T-cell (primary cell): ENCODE measurements at places on chromosomes 16 and 17. TPM values are rescaled to one million over a fixed set of nuclear protein-coding genes. Genes with fewer than 3 reads are reported as not detected.

MT1F gene
- 9.3 TPM for total RNA-seq

CCL8 gene
- total RNA-seq, result not detected

IRX3 gene
- total RNA-seq, result 0.19 TPM

OR4D1 gene
- 1.9 TPM for total RNA-seq

TBC1D3I gene
- total RNA-seq, result 0.66 TPM

KRTAP2-3 gene
- not detected for total RNA-seq

GRCh38 chr17:65627891-65628643, 66.6 kb upstream of the AXIN2 start:
- no peak overlapping the region for H3K4me3 ChIP-seq
- no peak for DNase-seq
- no peaks in the 10 kb centered on the region for H3K4me1 ChIP-seq
- H3K36me3 ChIP-seq, result no peaks in the 10 kb centered on the region
- peaks cover 8% of the 10 kb centered on the region for H3K27me3 ChIP-seq

DNA sequence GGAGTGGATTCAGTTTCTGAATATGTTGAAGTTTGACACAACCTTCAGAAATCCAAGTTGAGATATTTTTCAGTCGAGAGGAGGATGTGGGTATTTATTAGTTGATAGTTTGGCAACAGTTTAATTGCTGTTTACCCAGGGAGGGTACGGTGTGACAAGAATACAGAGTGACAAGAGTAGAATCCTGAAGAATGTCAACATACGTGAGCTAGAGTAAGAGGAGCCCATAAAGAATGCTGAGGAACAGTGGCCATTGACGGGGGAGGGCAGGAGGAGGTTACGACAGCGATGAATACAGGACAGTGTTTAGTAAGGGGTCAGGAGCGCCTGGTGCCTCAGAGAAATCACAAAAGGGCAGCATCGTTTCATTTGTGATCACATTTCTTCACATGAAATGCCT, 76.5 kb downstream of the AATF start:
- no peak overlapping the region for H3K27ac ChIP-seq
- H3K27me3 ChIP-seq, result no peaks in the 10 kb centered on the region
- DNase-seq, result no peak
- peaks cover 18% of the 10 kb centered on the region for H3K36me3 ChIP-seq
- no peak overlapping the region for H3K4me3 ChIP-seq

- DNase-seq, result no peak
- H3K36me3 ChIP-seq, result no peaks in the 10 kb centered on the region
- no peak overlapping the region for H3K4me3 ChIP-seq
- H3K27ac ChIP-seq, result no peak overlapping the region
Observed at GRCh38 chr17:14015271-14015670, 54.0 kb upstream of the COX10 start.

DNA sequence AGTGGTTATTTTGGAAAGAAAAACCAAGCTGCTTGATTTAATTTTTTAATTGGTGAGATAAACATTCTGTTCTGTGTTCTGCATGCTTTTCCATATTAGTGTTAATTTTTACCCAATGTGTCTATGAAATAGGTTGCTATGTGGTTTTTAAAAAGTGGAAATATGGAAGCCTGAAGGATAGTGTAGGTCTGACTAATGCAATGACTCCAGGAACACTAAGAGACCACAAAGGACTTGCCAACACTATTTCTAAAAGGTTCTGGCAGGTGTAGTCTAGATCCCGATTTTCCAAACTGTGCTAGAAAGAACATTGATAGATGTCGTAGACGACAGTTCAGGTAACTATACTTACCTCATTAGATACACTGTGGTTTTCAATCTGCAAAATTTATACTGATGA, 877.4 kb upstream of the GOT2 start:
- no peaks in the 10 kb centered on the region for H3K4me1 ChIP-seq
- no peaks in the 10 kb centered on the region for H3K36me3 ChIP-seq
- no peak overlapping the region for H3K27ac ChIP-seq
- DNase-seq, result no peak

GRCh38 chr17:45131616-45132319, 547 bp downstream of the PLCD3 start:
- H3K4me3 ChIP-seq, result peak overlapping the region; percentile 39
- no peaks in the 10 kb centered on the region for H3K36me3 ChIP-seq
- H3K4me1 ChIP-seq, result peaks cover 30% of the 10 kb centered on the region
- peak; percentile 59 for DNase-seq
- H3K27ac ChIP-seq, result peak overlapping the region; percentile 17

DNA sequence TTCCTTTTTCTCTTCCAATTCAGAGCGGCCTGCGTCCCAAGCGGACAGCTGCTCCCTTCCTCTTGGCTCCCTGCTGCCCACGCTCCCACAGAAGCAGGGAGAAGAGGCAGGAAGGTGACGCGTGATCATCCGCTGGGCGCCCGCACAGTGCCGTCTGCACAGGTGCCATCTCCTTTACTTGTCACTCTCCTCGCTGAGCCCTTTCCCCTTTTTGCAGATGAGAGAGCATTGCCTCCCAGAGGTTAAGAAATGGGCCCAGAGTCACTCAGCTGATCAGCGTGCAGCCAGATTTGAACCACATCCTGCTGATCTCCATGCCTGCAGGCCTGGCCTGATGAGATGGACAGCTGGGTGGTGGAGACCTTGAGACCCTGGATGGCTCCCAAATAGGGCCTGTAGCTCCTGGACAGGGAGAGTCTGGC, 299.8 kb downstream of the SEC14L1 start:
- DNase-seq, result peak; percentile 41
- peaks cover 100% of the 10 kb centered on the region for H3K4me1 ChIP-seq
- H3K27ac ChIP-seq, result peak overlapping the region; percentile 95
- peak overlapping the region; percentile 6 for H3K4me3 ChIP-seq
- no peaks in the 10 kb centered on the region for H3K27me3 ChIP-seq

GRCh38 chr16:11497851-11498289, 88.8 kb downstream of the LITAF start:
- peaks cover 16% of the 10 kb centered on the region for H3K4me1 ChIP-seq
- no peak overlapping the region for H3K4me3 ChIP-seq
- no peaks in the 10 kb centered on the region for H3K36me3 ChIP-seq
- H3K27me3 ChIP-seq, result peaks cover 2% of the 10 kb centered on the region

DNA sequence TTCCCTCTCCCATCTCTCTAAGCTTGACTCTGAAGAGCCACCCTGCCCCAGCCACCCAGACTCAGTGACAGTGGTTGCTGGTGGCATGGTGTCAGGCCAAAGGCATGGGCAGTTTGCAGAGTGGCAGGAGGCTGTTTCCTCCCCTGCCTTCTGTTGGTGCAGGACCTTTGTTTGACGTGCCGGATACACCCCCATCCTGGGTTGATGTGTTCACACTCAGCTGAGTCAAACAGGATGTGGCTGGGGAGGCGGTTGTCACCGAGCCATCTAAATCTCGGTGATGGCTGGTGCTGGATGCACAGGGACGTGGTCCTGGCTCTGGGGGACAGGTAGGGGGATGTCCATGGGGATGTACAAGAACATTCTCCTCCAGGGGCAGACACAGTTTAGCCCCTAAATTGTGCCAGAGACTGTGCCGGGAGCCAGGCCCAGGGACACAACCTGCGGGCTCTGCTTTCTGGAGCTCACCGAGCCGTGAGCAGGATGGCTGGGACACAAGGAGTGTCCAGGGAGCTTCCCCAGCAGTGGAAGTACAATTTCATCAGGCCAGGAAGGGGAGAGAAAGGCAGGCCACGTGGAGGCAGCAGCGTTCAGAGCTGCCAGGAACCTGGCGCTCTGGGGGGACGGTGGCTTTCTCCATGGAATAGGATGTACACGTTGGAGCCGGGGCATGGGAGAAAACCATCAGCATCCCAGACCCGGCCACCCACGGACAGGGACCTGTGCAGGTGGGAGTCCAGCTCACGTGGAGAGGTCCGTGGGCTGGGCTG, 264.2 kb downstream of the SEC14L1 start:
- DNase-seq, result peak; percentile 84
- H3K4me3 ChIP-seq, result peak overlapping the region; percentile 59
- H3K27ac ChIP-seq, result peak overlapping the region; percentile 84
- peaks cover 76% of the 10 kb centered on the region for H3K4me1 ChIP-seq

DNA sequence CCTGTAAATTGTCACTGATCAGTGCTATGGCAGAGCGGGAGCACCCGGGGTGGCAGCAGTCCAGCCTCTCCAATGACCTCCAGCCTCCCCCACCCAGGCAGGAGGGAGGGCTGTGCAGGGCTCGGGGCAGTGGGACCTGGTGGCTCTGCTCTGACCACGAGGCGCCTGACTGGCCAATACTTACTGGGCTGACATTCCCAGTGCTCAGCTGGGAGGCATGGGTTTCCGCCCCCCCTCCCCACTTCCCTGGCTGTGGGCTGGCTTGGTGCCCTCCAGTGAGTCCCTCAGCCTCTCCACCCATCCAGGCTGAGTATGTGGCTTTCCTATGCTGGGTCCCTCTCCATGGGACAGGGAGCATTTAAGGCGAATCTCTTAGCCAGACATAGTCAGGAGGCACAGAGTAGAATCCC, 2.7 kb downstream of the SOCS3 start:
- H3K36me3 ChIP-seq, result no peaks in the 10 kb centered on the region
- no peak for DNase-seq
- H3K27ac ChIP-seq, result peak overlapping the region; percentile 88
- H3K4me3 ChIP-seq, result peak overlapping the region; percentile 91

- no peak for DNase-seq
- no peaks in the 10 kb centered on the region for H3K27me3 ChIP-seq
- H3K27ac ChIP-seq, result no peak overlapping the region
- H3K36me3 ChIP-seq, result no peaks in the 10 kb centered on the region
- no peak overlapping the region for H3K4me3 ChIP-seq
- peaks cover 19% of the 10 kb centered on the region for H3K4me1 ChIP-seq
Observed at GRCh38 chr16:27258241-27258734, 10.3 kb downstream of the NSMCE1 start.

DNA sequence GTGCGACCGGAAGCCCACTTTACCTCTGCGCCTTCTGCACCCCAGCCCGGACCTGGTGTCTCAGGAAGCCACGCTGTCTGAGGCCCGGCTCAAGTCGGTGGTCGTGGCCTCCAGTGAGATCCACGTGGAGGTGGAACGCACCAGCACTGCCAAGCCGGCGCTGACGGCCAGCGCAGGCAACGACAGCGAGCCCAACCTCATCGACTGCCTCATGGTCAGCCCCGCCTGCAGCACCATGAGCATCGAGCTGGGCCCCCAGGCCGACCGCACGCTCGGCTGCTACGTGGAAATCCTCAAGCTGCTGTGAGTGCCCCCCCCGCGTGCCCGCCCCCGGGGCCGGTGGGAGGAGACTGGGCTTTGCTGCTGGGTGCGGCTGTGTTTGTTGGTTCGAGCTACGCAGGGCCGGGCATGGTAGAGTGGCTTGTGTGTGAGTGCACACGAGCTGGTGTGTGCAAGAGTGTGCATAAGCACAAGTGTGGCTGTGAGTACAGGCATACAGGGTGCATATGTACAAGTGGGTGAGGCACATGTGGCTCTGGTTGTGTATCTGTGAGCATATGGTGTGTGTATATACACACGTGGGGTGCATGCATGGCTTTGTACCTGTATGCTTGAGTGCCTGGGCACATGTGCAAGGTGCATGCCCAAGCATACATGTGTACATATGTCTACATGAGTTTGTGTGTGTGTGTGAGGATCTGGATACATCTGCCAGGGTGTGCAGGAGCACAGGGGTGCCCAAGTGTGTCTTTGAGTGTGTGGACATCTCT, 100.6 kb upstream of the PLCG2 start:
- no peaks in the 10 kb centered on the region for H3K27me3 ChIP-seq
- no peak overlapping the region for H3K27ac ChIP-seq
- H3K4me3 ChIP-seq, result no peak overlapping the region
- no peak for DNase-seq
